ENCODE measurements at places on chromosomes 16 and 17.

DNA sequence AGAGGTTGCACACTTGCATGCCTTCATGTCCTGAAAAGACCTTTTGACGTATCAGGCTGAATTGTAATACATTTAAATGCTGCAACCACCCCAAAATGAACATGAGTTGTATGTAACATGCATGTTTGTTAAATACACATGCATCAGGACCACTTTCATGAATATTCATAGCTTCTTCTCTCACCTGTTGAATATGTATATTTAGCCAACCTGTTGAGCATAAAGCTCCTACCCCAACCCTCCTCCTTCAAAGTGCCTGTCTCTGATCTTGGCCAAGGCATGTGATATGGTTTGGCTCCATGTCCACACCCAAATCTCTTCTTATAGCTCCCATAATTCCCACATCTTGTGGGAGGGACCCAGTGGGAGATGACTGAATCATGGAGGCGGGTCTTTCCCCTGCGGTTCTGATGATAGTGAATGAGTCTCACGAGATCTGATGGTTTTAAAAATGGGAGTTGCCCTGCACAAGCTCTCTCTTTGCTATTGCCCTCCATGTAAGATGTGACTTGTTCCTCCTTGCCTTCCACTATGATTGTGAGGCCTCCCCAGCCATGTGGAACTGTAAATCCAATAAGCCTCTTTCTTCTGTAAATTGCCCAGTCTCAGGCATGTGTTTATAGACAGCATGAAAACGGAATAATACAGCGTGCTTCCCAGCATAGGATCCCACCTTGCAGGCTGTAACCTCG is 3.8 kb upstream of the CRYM start:
- no peak for DNase-seq

GRCh38 chr16:15542261-15542660 is 100.7 kb downstream of the MARF1 start:
- no peak for DNase-seq

DNA sequence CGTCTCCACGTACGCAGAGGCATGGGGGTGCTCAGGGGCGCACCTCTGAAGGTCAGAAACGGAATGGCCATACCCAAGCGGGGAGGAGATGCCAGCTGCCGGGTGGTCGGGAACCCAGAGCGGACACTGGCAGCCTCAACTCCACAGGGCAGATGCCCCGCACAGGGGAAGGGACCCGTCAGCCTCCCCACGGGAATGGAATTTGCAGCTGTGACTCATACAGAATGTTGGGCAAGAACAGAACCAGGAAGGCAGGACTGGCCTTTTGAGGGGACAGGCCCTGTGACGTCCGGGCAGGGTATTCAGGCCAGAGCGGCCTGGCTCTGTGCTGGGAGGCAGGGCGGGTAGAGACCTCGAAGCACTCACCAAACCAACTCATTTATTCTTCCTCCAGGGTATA is 7.5 kb downstream of the TK1 start:
- DNase-seq, result no peak

- no peak for DNase-seq
Observed at GRCh38 chr17:40427002-40427491, 9.4 kb upstream of the TOP2A start.

DNA sequence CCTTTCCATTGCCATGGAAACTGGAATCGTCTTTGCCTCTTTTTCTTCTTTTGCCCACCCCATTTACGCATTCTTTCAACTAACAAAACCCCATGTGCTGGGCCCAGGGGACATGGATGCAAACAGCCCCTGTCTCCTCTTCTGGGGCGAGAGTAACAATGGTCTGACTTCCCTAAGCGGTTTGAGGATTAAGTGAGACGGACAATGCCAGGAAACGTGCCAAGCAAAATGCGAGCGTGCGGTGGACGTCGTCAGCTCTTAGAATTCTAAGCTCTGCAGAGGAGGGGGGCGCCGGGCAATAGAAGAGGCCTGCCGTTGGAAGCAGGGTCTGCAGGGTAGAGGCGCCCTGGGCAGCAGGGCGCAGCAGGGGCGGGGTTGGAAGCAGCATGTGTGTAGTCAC is 42.4 kb upstream of the JPH3 start:
- DNase-seq, result no peak

DNA sequence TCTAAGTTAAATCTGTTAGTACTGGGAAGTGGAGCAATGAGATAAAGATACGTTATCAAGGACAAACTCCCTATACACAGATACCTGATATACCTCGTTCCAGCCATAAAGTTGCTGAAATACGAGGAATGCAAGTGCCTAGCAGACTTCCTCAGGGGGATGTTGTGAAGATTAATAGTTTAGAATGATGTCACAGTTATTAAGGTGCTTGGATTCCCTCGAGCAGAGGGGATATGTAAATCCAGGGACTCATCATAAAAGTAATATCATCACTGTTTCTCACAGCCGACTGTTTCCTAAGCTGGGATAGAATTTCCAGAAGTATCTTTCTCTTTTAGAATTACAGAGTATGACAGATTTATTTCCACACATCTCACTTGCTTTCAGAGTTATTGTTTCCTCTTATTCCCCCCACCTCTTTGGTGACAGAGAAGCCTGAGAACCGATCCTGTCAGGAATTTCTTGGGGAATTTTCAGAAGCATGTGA is 28.4 kb upstream of the ZFHX3 start:
- no peak for DNase-seq

Data from frontal cortex (tissue), 4 donors.